Activated CD8-positive, alpha-beta T cell treated with anti-CD3 and anti-CD28 coated beads, Interleukin-2, amount 10 ng/mL, durations not matched to agents 7 days and 5 days (primary cell): ENCODE measurements at places on chromosomes 6 and 20. TPM values are rescaled to one million over a fixed set of nuclear protein-coding genes. Genes with fewer than 3 reads are reported as not detected.

GRCh38 chr6:163354761-163355425, 59.6 kb upstream of the QKI start:
- DNase-seq = no peak
- H3K27me3 ChIP-seq = no peaks in the 10 kb centered on the region
- no peaks in the 10 kb centered on the region for H3K36me3 ChIP-seq
- no peak overlapping the region for H3K4me3 ChIP-seq
- H3K4me1 ChIP-seq = no peaks in the 10 kb centered on the region
- H3K27ac ChIP-seq = no peak overlapping the region

The MAS1 gene
- not detected for total RNA-seq

- DNase-seq = no peak
- H3K36me3 ChIP-seq = no peaks in the 10 kb centered on the region
- peaks cover 2% of the 10 kb centered on the region for H3K27me3 ChIP-seq
- H3K4me3 ChIP-seq = no peak overlapping the region
- H3K4me1 ChIP-seq = peaks cover 21% of the 10 kb centered on the region
- no peak overlapping the region for H3K27ac ChIP-seq
Measured at GRCh38 chr6:139545206-139546105, 171.0 kb upstream of the CITED2 start.

GRCh38 chr20:34834459-34834893, 9.0 kb upstream of the NCOA6 start:
- no peak for DNase-seq
- H3K4me3 ChIP-seq = no peak overlapping the region
- H3K27me3 ChIP-seq = peaks cover 29% of the 10 kb centered on the region

GRCh38 chr6:169396554-169397163, 143.0 kb upstream of the THBS2 start:
- no peaks in the 10 kb centered on the region for H3K36me3 ChIP-seq
- DNase-seq = no peak
- H3K27me3 ChIP-seq = peaks cover 2% of the 10 kb centered on the region

The ABHD16B gene
- not detected for total RNA-seq

GRCh38 chr6:127630800-127631199, 53.8 kb downstream of the C6orf58 start:
- H3K27me3 ChIP-seq = no peaks in the 10 kb centered on the region
- H3K36me3 ChIP-seq = no peaks in the 10 kb centered on the region
- no peak overlapping the region for H3K27ac ChIP-seq
- H3K4me1 ChIP-seq = no peaks in the 10 kb centered on the region
- DNase-seq = no peak
- H3K4me3 ChIP-seq = no peak overlapping the region

DNA sequence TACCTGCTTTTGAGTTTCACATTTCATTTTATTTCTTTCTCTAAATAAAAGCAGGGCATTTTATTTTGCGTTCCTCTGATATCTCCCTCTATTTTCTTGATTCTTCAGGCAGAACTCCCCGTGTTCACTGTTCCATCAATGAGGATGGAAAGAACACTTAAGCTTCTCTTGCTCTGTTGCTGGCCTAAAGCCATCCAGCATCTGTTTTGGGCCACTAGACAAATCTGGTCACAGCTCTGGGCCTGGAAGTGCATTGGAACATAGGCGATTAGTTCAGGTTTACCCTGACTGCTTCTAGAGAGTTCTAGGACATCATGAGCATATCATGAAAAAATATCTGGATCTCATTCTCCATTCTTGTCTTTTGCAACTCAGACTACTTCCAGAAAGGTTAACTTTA, 611.2 kb downstream of the UTRN start:
- H3K4me3 ChIP-seq = no peak overlapping the region
- no peaks in the 10 kb centered on the region for H3K36me3 ChIP-seq
- H3K27ac ChIP-seq = no peak overlapping the region

DNA sequence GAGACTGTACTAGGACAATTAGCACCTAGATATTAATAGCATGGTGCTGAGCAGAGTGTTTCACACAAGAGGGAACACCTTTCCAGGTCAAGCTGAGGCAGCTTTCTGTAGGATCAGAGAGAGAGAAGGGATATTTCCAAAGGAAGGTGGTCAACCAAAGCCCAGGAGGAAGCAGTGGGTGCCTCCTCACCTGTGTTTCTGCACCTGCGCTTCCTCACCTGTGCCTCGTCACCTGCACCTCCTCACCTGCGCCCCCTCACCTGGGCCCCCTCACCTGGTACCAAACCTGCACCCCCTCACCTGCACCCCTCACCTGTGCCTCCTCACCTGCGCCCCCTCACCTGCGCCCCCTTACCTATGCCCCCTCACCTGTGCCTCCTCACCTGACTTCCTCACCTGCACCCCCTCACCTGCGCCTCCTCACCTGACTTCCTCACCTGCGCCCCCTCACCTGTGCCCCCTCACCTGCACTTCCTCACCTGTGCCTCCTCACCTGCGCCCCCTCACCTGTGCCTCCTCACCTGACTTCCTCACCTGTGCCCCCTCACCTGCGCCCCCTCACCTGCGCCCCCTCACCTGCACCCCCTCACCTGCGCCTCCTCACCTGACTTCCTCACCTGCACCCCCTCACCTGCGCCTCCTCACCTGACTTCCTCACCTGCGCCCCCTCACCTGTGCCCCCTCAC, 67.9 kb downstream of the TTLL2 start:
- H3K4me1 ChIP-seq = no peaks in the 10 kb centered on the region
- H3K36me3 ChIP-seq = no peaks in the 10 kb centered on the region
- H3K27me3 ChIP-seq = no peaks in the 10 kb centered on the region
- DNase-seq = no peak
- no peak overlapping the region for H3K4me3 ChIP-seq

- no peak overlapping the region for H3K27ac ChIP-seq
- DNase-seq = no peak
- no peaks in the 10 kb centered on the region for H3K4me1 ChIP-seq
- H3K4me3 ChIP-seq = no peak overlapping the region
- H3K27me3 ChIP-seq = no peaks in the 10 kb centered on the region
Measured at GRCh38 chr6:143432588-143432987, 17.9 kb downstream of the ADAT2 start.

- no peaks in the 10 kb centered on the region for H3K36me3 ChIP-seq
- peaks cover 33% of the 10 kb centered on the region for H3K4me1 ChIP-seq
- peak overlapping the region; percentile 81 for H3K4me3 ChIP-seq
- H3K27me3 ChIP-seq = peaks cover 49% of the 10 kb centered on the region
- peak; percentile 82 for DNase-seq
Measured at GRCh38 chr20:31603822-31604566, 1.1 kb upstream of the ID1 start.

DNA sequence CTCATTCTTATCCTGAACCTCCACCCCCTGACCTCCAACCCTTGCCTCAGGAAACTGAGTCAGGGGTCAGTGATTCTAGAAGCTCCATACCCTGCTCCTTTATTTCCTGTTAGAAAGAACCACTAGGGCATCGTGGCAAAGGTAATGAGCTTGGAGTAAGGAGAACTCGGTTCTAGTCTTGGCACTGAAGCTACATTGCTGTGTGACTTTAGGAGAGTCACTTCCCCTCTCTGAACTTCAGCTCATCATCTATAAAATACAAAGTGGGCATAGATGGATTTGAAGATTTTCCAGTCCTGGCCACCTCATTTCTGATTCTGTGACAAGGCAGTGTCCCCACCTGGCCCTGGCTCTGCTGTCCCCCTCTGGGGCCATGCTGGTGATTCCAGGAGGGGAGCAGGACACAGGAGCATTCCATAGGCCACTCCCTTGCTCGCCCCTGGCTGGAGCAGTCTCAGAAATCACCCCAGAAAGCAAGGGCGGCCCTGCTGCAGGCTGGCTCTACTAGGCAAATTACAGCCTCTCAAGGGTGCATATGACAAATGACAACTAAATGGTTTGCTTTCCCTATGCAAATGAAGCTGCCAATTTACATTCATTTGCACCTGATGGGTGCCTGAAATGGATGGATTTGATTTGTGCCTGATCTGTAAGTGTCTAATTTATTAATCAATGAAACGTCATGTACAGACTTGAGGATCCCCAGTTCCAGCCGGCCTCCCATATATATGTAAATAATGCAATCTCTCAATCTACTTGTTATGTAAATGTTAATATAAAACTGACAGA, 62.2 kb downstream of the LRFN2 start:
- DNase-seq = no peak
- H3K4me1 ChIP-seq = peaks cover 3% of the 10 kb centered on the region
- no peak overlapping the region for H3K27ac ChIP-seq
- H3K4me3 ChIP-seq = no peak overlapping the region
- H3K27me3 ChIP-seq = peaks cover 3% of the 10 kb centered on the region
- H3K36me3 ChIP-seq = no peaks in the 10 kb centered on the region

DNA sequence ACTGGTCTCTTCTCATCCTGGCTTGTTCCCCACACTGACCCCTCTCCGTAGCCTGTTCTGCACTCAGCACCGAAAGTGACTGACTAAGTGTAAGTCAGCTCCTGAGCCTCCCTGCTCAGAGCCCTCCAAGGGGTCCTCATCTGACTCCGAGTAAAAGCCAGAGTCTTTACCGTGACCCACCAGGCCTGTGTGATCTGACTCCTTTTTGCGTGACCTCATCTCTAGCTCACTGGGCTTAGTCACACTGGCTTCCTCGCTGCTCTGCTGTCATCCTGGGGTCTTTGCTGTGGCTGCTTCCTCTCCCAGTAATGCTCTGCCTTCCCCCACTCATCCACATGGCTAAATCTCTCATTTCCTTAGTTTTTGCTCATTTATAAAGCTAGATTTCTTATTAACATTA, 116.6 kb downstream of the PLCB4 start:
- no peak overlapping the region for H3K4me3 ChIP-seq
- no peak overlapping the region for H3K27ac ChIP-seq
- no peaks in the 10 kb centered on the region for H3K4me1 ChIP-seq
- no peaks in the 10 kb centered on the region for H3K36me3 ChIP-seq
- no peak for DNase-seq
- no peaks in the 10 kb centered on the region for H3K27me3 ChIP-seq

The HCRTR2 gene
- total RNA-seq = not detected

- no peaks in the 10 kb centered on the region for H3K4me1 ChIP-seq
- no peaks in the 10 kb centered on the region for H3K27me3 ChIP-seq
- H3K36me3 ChIP-seq = no peaks in the 10 kb centered on the region
- no peak overlapping the region for H3K27ac ChIP-seq
- H3K4me3 ChIP-seq = no peak overlapping the region
Measured at GRCh38 chr6:162442687-162443086, 284.9 kb downstream of the PRKN start.

GRCh38 chr6:42933205-42933604, 3.9 kb downstream of the CNPY3 start:
- no peak for DNase-seq
- H3K36me3 ChIP-seq = peaks cover 69% of the 10 kb centered on the region
- peak overlapping the region; percentile 53 for H3K27ac ChIP-seq
- peak overlapping the region; percentile 90 for H3K4me3 ChIP-seq
- peaks cover 54% of the 10 kb centered on the region for H3K4me1 ChIP-seq

DNA sequence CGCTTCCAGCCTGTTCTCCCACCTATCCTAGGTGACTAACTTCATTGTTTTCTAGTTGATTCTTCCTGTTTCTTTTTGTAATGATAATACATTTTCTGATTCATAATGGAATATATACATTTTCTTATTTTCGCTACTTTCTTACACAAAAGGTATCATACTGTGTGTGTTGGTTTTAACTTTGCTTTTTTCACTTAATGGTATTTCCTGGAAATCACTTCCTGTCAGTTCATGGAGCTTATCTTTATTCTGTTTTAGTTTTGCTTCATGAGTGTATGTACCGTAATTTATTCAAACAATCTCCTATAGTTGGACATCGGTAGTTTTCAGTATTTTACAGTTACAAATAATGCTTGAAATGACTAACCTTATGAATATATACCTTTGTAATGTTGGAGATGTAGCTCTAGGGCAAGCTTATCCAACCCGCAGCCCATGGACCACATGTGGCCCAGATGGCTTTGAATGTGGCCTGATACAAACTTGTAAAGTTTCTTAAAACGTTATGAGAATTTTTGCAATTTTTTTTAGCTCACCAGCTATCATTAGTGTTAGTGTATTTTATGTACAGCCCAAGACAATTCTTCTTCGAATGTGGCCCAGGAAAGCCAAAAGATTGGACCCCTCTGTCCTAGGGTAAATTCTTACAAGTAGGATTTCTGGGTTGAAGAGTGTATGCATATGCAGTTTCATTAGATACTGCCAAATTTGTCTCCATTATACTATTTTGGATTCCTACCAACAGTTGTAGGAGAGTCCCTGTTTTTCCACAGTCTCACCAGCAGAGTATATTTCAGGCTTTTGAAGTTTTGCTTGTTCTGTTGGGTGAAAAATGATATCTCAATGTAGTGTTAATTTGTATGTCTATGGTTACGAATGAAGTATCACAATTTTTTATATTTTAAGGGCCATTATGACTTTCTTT, 16.7 kb downstream of the TRMT11 start:
- peaks cover 46% of the 10 kb centered on the region for H3K36me3 ChIP-seq
- peak overlapping the region; percentile 28 for H3K27ac ChIP-seq
- peaks cover 16% of the 10 kb centered on the region for H3K4me1 ChIP-seq
- H3K27me3 ChIP-seq = no peaks in the 10 kb centered on the region
- peak overlapping the region; percentile 41 for H3K4me3 ChIP-seq
- DNase-seq = no peak
